ENCODE measurements at places on chromosomes 12 and 14. TPM values are rescaled to one million over a fixed set of nuclear protein-coding genes. Genes with fewer than 3 reads are reported as not detected.
A peak's percentile ranks its signal among the peaks of the same experiment; 100 is the strongest.

The RAD9B gene
- 1.2 TPM for total RNA-seq

The LHX5 gene
- 0.50 TPM for total RNA-seq

The ATP23 gene
- total RNA-seq = 8.0 TPM

The PPFIA2 gene
- not detected for total RNA-seq

GRCh38 chr14:45112896-45113781 lies 21.1 kb downstream of the FKBP3 start:
- DNase-seq = no peak

DNA sequence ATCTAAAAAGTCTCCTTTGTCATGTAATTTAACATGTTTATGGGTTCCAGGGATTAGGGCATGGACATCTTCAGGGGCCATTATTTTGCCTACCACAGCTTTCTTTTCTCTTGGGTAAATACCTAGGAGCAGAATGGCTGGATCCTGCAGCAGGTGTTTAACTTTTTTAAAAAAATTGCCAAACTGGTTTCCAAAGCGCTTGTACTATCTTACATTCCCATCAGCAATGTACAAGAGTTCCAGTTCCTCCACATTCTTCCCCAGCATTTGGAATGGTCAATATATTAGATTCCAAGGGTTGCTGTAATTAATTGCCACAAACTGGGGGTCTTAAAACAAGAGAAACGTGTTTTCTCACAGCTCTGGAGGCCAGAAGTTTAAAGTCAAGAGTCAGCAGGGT lies 27.7 kb upstream of the MYL2 start:
- no peak for DNase-seq

DNA sequence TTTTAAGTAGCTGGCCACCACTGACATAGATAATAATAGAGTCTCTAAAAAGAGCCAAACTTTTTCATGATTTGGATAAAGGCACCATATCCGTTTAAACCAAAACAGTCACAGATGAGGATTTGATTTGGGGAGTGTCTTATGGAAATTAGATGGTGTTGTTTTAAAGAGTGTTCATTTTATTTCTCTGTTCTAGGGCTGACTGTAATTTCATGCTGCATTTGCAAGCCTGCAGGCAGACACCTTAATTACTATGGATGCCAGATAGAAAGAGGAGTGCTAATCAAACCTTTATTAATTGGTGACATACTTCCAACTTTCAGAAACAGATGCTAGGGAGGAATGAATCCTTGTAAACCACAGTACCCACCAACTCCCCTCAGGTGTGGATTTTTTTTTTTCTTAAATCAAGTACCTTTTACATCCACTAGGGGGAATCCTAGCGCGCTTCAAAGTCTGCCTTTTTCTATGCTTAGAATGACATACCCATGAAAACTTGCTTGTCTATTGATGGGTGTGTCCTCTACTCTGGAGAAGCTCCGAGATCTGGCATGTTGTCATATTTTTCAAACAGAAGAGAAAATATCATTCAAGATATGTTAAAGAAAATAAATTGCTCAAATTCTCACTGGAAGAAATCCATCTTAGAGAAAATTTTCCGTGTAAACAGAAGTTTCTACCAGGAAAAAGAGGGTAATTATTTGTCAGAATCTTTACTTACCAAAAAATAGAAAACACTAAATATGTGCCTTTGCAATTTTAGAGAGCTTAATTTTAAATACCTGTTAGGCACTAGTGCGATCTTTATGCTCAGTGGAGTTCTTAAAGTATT lies 14.2 kb upstream of the PLXNC1 start:
- DNase-seq = peak; percentile 12

- no peak for DNase-seq
Measured at GRCh38 chr14:90545966-90546751, 149.3 kb downstream of the CALM1 start.

- no peak for DNase-seq
Measured at GRCh38 chr14:43471595-43471994, 1035.5 kb downstream of the FSCB start.

DNA sequence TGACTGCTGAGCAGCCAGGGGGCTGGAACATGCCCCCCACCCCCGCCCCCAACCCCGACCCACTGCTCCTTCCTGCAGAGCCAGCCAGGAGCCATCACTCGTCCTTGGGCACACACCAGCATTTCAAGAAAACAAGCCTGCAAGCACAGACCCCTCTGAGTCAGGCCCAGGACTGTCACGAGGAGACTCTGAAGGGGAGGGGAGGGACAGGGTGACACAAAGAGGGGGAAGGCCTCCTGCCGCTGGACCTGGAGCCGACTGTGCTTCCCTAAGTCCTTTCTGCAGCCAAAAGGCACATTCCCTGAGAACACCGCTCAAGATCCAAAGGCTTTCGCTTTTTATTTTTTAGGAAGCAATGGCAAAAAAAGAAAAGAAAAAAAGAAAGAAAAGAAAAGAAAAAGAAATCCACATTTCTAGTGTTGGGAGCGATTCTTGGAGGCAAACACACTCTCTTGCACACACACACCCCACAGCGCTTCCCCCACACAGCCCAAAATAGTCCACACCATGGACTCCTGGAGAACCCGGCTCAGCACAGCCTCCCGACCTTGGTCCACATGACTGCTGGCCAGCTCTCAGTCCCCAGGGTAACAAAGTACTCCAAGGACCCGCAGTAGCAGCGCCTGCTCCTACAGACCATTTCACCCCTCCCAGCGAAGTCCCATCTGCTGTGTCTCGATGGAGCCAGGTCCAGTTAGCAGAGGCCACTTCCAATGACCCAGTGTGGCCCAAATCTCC lies 101.7 kb downstream of the DPF3 start:
- DNase-seq = no peak

GRCh38 chr12:106564678-106565329 lies 18.0 kb upstream of the RFX4 start:
- no peak for DNase-seq

GRCh38 chr14:70130482-70130881 lies 58.3 kb downstream of the SLC8A3 start:
- no peak for DNase-seq

DNA sequence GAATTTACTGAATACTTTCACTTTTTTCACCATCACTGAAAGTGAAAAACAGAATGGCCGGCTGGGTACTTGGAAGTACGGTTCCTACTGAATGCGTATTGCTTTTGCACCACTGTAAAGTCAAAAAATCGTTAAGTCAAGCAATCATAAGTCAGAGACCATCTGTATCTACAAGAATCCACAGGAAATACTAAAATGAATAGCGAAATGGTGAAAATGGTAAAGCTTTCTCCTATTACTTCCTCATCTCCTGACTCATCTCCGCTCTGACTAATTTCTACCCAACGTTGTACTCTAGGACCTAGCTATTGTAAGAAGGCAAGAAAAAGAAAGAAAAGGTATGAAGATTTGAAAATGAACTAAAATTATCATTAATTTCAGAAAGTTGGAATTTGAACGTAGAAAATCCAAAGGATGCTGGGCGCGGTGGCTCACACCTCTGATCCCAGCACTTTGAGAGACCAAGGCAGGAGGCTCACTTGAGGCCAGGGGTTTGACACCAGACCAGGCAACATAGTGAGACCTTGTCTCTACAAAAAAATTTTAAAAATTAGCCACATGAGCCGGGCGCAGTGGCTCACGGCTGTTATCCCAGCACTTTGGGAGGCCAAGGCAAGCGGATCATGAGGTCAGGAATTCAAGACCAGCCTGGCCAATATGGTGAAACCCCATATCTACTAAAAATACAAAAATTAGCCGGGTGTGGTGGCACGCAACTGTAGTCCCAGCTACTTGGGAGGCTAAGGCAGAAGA lies 5.3 kb upstream of the CDCA4 start:
- DNase-seq = no peak

GRCh38 chr14:91419044-91419397 lies 1.4 kb upstream of the CCDC88C start:
- no peak for DNase-seq

DNA sequence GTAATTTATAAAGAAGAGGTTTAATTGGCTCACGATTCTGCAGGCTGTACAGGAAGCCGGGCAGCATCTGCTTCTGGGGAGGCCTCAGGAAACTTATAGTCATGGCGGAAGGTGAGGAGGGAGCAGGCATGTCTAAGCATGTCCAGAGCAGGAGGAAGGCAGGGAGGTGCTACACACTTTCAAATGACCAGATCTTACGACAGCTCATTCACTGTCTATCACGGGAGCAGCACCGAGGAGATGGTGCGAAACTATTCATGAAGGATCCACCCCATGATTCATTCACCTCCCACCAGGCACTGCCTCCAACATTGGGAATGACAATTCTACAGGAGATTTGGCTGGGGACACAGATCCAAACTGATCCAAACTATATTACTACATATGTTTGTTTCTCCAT lies 10.0 kb downstream of the SFSWAP start:
- DNase-seq = no peak
